ENCODE measurements at places on chromosomes 4 and X.

GRCh38 chr4:53929955-53930798 is 134.2 kb downstream of the CHIC2 start:
- peak; percentile 77 for DNase-seq

- no peak for DNase-seq
Measured at GRCh38 chrX:11129534-11130105, 18.5 kb downstream of the HCCS start.

GRCh38 chr4:87657525-87657924 is 7.4 kb downstream of the DMP1 start:
- DNase-seq: no peak

GRCh38 chrX:37871626-37872302 is 24.4 kb upstream of the DYNLT3 start:
- no peak for DNase-seq

GRCh38 chr4:89719536-89720090 is 117.3 kb downstream of the SNCA start:
- DNase-seq: no peak

DNA sequence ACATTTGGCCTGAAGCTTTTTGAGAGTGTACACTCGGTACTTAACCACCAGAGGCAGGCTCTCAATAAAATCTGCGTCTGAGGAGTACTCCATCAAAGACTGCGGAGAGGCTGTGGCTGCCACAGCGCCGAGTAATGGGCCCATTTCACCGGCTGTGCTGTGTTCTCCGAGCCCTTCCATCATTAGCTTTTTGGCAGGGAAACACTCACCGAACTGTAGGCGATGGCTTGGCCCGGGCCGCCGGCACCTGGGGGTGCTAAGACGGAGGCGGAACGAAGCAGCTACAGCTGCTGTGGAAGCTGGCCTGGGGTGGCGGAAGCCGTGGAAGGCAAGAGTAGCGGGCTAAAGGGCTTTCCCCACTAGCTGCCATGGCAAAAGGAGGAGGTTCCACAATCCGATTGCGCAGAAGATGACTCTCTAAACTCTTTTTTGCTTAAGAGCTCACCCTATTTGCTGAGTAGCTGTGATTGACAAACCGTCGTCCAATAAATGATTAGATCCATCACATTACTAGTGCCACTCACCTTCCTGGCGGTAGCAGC is 48.5 kb upstream of the PABPC1L2A start:
- no peak for DNase-seq

DNA sequence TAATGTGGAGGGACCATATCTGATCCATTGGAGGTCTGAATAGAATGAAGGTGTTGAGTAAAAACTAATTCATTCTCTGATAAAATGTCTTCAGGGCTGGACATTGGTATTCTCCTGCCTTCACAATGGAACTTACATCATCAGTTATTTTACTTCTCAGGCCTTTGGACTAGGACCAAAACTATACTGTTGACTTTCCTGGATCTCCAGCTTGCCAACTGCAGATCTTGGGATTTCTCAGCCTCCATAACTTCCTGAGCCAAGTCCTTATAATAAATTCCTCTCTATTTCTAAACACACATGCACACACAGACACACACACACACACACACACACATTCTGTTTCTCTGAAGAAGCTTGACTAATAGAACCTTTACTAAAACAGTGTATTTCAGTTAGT is 1858.6 kb upstream of the ADGRL3 start:
- DNase-seq: no peak

DNA sequence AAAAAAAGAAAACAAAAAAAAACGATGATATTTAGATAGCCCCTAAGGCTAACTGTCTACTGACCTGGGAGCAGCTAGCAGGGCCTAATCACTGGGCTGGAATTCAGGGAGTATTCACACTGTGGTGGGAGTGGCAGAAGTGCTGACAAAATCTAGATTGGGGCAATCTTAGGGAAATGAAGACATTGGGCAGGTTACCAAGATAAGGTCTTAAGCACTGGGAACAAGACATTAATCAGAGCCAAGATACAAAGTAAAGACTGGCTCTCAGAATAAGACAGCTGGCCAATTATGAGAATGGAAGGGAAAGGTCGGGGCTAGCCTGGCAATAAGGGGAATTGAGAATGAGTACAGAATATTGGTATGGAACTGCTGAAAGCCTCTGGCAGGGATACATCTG is 100.2 kb upstream of the GRIA3 start:
- DNase-seq: no peak

GRCh38 chrX:14837155-14837554 is 35.7 kb downstream of the FANCB start:
- DNase-seq: no peak

- DNase-seq: no peak
Measured at GRCh38 chrX:20452487-20452886, 185.8 kb upstream of the RPS6KA3 start.

DNA sequence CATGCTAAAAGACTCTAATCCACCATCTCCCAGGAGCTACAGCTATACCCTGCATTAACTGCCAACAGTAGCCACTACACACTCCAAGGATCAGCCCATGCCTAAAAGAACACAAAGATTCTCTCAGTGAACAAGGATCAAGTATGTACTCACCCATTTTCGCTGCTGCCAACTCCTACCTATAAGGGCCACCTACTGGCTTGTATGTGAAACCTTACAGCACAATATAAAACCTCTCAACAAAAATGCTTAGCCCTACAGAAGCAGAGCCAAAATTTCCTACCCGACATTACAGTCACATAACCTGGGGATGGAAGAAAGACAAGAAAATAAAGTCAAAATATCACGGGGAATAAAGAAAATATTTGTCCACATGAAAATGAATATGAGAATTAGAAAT is 562.8 kb upstream of the POU3F4 start:
- DNase-seq: no peak

- no peak for DNase-seq
Measured at GRCh38 chr4:6104541-6105130, 86.4 kb upstream of the C4orf50 start.

DNA sequence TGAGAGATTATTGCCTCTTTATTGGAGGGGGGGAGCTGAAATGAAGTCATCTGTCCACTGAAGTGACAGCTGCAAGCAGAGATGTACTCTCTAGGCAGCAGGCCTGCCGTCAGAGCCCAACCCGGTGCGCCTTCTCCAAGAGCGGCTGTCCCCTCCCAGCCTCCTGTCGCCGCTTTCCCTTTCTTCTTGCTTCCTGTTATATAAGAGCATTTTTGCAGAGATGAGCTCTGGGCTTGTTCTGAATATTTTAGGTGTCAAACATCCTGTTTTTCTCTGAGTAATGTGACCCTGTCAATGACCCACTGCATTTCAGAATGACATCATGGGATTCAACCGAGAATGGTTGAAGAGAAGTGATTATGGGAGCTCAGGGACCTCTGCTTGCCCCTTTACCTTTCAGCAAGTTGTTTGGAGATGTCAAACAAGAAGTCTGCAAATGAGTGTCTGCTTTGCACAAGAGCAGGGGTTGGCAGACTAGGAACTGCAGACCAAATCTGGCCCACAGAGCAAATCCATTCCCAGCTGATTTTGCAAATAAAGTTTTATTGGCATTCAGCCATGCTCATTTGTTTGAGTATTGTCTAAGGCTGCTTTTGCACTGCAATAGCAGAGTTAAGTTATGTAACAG is 79.9 kb downstream of the SLC9A6 start:
- DNase-seq: peak; percentile 19

DNA sequence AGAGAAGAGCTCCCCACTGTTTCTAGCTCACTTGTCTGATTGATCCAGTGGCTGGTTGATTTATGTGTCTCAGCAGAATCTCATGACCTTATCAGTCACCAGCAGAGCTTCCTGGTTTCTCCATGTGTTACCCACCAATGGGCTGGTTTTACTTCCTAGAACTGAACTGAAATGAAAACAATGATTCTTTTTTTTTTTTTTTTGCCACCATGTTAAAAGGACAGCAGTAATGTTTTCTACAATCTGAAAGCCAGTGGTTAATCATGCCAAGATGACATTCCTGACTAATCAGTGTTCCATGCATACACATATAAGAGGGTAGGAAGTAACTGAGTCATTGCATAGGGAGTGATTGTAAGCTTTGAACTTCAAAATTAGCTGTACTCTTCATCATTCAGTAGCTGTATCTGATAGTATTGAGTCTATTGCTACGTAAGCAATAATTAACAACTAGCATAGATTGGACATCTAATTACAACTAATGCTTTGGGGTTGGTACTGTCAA is 67.7 kb downstream of the SLC4A4 start:
- no peak for DNase-seq

DNA sequence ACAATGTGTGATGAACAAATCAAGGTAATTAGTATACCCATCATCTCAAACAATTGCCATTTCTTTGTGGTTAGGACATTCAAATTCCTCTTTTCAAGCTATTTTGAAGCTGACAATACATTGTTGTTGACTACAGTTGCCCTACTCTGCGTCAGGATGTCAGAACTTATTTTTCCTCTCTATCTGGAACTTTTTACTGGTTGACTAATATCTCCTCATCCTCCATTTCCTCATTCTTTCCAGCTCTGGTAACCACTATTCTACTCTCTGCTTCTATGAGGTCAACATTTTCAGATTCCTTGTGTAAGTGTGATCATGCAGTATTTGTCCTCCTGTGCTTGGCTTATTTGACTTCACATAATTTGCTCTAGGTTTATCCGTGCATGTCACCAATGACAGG is 240.5 kb upstream of the HS3ST1 start:
- DNase-seq: no peak

DNA sequence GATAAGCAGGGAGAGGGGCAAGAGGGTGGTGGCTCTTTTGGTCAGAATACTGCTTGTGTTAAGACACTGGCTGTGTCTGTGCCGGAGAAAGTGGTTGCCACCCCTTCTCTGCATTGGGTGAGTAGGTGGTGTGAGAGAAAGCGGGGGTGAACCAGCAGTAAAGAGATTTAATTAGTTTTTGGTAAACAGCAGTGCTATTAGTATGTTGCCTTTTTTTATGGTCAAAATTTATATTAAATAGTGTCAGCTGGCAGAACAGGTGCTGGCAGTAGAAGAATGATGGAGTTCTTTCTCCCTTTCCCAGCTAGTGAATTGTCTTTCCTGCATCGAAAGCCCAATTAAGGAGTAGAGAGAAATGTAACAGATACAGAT is 181.6 kb downstream of the LARP7 start:
- DNase-seq: no peak

- DNase-seq: no peak
Measured at GRCh38 chr4:75251547-75251946, 262.7 kb downstream of the RCHY1 start.

DNA sequence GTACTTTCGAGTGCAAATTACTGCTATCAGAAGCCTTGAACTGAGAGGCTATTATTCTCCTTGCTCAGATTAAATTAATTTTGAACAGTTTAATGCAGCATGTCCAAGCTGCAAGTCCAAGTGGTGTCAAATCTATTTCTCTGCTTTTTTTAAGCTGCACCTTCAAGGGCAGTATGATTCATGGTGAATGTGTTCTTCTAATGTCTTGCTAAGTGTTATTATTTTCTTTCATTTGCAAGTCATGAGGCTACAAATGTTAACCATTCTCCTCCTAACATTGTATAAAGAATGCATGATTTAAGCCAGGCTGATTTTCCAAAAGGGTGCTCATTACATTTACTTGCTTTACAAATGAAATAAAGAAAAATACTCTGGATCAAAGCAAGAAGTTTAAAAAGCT is 200.4 kb downstream of the TEX13C start:
- no peak for DNase-seq

DNA sequence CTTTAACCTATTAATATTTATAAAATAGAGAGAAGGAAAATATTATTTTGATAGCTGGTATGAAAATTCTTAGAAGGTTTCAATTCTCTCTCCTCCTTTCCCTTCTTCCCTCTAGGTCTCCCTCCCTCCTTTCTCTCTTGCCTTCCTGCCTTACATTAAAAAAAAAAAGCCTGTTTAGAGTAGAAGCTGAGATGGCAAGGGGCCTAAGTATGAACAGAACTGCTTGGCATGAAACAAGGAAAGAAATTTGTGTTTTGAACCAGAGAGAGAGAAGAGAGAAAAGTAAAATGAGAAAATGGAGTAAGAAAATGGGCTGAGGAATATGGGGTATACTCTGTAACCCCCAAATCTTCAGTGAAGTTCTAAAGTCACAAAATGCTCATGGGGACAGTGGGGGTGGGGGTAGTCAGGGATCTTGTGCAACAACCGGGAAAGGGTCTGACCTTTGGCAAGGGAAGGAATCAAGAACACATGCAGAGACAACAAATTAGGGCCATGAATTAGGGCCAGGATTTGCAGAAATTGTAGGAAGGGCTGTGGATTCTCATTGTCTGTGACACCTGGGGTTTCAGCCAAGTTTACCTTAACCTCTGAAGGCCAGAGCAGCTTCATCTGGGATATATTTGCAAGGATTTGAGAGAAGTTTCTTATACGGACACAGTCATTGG is 30.6 kb downstream of the SUPT20HL2 start:
- DNase-seq: no peak

GRCh38 chr4:1746919-1747602 is 25.7 kb downstream of the TACC3 start:
- DNase-seq: no peak
